ENCODE measurements at places on chromosomes 5 and 9.

DNA sequence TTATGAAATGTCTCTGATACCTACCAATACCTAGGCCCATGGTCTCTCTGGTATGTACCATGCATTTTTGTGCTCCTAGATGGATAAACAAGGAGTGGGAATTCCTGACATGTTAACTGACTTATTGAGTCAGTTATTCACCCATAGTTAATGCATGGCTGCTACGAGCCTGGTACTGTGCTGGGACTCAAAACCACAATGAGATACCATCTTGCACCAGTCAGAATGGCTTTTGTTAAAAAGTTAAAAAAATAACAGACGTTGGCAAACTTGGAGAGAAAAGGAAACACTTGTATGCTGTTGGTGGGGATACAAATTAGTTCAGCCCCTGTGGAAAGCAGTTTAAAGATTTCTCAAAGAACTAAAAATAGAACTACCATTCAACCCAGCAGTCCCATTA, 293.8 kb downstream of the OSTF1 start:
- DNase-seq, result no peak

GRCh38 chr9:2448193-2448738, 173.3 kb upstream of the VLDLR start:
- DNase-seq, result no peak

DNA sequence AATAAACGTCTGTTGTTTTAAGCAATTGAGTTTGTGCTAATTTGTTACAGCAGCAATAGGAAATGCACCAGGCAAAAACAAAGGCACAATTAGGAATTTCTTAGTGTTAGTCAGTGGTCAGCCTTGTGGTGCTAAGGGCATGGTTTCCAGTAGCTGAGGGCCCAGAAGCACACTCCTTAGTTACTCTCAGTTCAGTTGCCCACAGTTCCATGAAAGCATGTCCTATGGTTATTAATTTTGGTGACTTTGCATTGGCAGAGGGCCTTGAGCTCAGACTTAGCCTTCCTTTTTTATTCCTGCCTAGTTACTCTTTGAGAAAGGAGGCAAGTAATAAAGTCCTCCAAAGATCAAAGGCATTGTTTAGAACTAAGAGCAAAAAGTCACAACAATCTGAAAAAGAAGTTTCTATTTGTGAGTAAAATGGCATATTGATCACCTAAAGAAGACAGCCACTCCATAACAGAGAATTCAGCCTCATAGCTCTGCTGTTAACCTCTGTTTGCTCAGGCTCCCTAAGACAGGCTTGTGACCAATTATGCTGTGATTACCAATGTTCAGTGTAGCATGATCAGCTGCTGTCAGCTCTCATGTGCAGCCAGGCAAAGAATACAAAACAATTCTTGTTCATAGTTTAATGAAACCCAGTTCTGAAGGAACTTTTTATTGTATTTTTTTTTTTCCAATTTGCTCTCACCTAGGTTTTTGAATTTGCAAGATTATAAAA, 57.0 kb upstream of the MROH2B start:
- no peak for DNase-seq

DNA sequence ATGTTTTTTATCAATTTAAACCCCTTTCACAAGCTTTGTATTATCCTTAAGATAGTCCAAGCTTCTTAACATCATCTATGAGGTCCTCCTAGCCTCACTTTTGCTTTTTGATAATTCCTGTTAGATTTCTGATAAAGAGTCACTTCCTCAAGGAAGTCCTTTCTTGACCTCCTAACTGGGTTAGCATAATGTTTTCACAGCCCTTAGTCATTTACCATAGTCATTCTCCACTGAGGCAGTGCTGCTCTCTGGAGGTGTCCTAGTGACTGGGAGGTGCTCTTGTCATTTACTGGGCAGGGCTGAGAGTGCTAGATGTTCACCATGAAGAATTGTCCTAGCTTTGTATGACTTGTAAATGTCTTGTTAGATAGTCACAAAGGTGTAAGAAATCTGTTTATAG, 26.4 kb downstream of the TNPO1 start:
- no peak for DNase-seq

GRCh38 chr9:88605512-88606362, 70.8 kb downstream of the NXNL2 start:
- DNase-seq, result no peak

DNA sequence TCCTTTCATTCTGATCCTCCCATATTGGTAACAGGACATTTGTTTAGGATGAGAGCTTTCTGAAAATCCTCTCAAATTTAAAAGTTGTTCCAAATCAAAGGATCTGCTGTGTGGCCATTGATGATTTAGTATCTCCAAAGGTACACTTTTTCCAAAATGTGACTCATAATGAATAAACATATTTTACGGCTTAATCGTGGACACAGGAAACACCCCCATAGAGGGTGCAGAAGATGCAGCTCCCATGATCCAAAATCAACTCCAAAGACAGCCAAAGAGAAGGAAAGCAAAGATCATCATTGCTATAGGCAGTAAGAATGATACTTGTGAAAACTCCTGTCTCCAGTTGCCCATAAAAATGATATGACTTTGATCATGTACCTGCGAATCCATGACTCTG, 239.7 kb downstream of the PIK3R1 start:
- DNase-seq, result no peak

DNA sequence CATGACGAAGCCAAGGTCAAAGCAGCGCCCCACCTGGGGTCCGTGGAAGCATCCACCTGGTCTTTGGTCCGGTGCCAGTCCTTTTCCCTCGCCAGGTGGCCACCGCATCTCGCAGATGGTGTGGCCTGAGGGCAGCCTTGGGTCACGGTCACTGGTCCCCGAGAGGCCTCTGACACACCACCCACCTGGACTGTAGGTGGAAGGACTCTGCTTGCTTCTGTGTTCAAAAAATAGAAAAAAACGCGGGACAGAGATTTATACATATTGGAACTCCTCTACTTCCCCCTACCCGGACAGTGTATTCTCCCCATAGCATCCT, 466 bp upstream of the TTC39B start:
- no peak for DNase-seq

DNA sequence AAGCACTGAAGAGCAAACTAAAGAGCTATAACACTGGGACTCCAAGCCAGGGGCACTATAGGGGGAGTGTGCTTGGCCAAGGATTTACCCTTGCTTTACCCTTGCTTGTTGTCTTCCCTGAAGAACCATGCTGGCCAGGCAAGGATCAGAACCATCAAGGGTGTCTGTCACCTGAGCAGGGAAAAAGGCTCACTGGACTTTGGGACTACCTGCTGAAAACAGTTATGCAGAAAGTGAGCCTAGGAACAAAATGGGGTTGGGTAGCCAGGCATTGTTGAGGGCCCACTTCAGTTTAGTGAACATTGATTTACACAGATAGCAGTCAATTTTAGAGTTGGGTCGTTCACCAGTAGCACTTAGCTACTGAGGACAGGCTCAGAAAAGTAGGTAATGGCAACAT, 8.0 kb upstream of the TMEM171 start:
- no peak for DNase-seq

DNA sequence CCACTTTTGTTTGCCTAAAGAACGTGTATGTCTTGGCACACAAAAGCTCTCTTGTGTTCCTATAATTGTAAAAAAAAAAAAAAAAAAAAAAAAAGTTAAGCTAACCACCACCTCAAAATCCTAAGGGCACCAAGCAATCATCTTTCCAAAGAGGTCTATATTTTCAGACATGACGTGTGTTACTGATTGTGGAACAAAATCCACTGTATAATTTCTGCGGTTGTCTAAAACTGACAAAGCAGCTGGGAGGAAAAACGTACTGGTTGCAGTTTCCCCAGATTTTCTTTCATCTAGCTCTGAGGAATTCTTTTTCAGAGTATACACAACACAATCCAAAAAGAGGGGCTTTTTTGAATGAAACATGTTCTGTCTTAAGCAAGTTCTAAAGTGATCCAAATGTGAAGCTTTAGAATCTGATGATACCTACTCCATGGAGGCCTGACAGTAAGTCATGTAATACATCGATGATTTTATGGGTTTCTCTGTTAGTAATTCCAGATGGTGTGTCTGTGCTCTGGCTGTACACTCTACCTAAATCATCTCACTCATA, 375.6 kb upstream of the NUDT12 start:
- DNase-seq, result no peak

- no peak for DNase-seq
Observed at GRCh38 chr5:89871906-89872305, 537.6 kb downstream of the CETN3 start.

DNA sequence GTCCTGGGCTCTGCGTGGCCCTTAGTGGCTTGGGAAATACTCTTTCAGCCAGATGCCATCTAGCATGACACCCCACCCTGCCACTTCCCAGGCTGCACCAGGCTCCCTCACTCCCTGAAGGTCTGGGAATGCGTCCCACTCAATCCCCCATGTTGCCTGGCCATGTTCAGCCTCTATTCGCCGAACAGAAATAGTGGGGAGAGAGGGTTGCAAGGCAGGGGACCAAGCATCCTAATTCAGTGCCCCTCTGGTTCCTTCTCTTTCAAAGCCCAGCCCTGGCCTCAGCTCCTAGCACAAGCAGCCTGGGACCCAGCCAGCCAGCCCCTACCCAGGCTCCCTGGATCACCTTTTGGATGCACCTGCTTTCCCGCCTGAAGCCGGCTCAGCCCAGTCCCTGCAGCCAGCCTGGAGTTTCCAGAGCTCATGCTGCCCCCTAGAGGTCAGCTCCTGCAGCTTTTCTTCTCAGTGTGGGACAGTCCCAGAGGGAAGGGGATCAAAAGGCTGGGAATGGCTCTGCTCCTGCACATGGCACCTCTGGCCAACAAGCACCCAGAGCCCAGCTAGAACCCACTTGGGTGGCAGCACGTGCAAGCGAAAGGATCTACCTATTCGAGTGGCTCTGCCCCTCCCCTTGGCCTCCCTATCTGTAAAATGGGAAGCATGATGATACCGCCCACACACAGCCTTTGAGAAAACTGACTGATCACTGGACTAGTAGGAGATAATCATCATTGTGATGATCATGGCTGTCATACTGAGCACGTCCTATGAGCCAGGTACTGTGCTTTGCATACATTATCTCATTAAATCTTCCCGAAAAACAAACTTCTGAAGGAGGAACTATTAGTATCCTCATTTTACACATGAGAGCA, 48.7 kb upstream of the C5orf58 start:
- DNase-seq, result peak; percentile 45

- DNase-seq, result no peak
Observed at GRCh38 chr9:12846035-12846434, 71.2 kb downstream of the LURAP1L start.

- no peak for DNase-seq
Observed at GRCh38 chr5:141039061-141039460, 12.1 kb upstream of the PCDHB1 start.

GRCh38 chr5:42842921-42843641, 31.4 kb upstream of the SELENOP start:
- no peak for DNase-seq

DNA sequence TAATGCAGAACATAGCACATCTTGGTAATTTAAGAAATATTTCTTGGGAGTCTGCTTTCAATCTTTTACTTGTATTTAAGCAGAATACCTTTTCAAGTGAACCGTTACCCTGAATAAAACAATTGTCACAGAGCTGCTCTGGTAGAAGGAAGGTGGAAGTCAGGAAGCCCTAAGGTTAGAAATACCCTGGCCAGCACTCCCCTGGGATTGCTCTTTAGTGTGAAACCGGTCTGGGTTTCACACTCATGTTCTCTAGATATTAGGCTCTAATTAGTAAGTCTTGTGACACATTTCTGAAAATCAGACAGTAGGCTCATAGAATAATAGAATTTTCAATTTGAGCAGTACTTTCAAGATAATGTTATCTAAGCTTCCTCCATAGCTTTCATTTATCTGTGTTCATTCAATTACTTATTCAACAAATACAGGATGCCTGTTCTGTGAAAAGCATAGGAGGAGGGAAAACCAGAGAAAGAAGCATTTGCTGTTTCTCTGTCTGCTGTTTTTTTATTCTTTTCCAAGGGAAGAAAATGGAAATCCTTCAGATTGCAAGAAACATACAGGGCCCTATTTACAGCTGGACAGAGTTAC, 825.5 kb downstream of the TLR4 start:
- DNase-seq, result no peak

GRCh38 chr9:36450110-36450732, 50.2 kb upstream of the RNF38 start:
- DNase-seq, result peak; percentile 9

- DNase-seq, result no peak
Observed at GRCh38 chr5:16906255-16906654, 29.8 kb downstream of the MYO10 start.

DNA sequence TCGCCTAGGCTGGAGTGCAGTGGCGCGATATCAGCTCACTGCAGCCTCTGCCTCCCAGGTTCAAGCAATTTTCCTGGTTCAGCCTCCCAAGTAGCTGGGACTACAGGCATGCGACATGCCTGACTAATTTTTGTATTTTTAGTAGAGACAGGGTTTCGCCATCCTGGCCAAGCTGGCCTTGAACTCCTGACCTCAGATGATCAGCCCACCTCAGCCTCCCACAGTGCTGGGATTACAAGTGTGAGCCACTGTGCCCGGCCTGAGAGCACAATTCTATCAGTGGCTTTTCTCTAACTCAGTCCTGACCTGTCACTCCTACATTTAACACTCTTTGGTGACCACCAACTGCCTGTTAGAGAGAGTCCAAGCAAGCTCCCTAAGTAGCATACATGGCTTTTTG, 82.7 kb upstream of the SPOCK1 start:
- DNase-seq, result no peak

GRCh38 chr9:87199782-87200181, 252.5 kb upstream of the GAS1 start:
- DNase-seq, result no peak

DNA sequence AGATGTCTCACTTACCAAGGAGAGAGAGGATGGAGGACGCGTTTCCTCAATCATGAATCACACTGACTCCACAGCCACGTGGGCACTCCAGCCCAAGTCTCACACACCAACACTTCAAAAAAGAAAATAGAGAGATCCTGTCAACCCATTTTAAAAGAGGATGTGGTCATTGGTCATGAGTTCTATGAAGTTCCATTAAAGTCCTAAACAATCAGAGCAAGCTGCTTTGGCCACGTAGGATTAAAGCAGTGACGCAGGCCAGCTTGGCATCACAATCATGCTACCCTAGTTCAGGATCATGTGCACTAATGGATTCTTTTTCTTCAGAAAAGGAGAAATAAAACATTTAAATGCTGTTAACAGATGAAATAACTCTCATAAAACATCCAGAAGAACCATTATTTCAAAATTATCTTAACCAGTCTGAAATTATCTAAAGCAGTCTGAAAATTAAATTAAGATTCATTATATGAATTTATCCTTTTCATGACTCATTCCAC, 108.1 kb downstream of the SEMA5A start:
- no peak for DNase-seq

GRCh38 chr9:126057121-126057825, 269.4 kb upstream of the MVB12B start:
- no peak for DNase-seq

GRCh38 chr9:124353166-124353768, 62.0 kb downstream of the PSMB7 start:
- no peak for DNase-seq

GRCh38 chr5:15904899-15905830, 274.4 kb downstream of the MARCHF11 start:
- DNase-seq, result no peak

GRCh38 chr5:135707302-135707701, 127.2 kb upstream of the SLC25A48 start:
- no peak for DNase-seq

Data from hippocampal formation (tissue), 2 donors.